ENCODE measurements at places on chromosomes 7 and 10.

DNA sequence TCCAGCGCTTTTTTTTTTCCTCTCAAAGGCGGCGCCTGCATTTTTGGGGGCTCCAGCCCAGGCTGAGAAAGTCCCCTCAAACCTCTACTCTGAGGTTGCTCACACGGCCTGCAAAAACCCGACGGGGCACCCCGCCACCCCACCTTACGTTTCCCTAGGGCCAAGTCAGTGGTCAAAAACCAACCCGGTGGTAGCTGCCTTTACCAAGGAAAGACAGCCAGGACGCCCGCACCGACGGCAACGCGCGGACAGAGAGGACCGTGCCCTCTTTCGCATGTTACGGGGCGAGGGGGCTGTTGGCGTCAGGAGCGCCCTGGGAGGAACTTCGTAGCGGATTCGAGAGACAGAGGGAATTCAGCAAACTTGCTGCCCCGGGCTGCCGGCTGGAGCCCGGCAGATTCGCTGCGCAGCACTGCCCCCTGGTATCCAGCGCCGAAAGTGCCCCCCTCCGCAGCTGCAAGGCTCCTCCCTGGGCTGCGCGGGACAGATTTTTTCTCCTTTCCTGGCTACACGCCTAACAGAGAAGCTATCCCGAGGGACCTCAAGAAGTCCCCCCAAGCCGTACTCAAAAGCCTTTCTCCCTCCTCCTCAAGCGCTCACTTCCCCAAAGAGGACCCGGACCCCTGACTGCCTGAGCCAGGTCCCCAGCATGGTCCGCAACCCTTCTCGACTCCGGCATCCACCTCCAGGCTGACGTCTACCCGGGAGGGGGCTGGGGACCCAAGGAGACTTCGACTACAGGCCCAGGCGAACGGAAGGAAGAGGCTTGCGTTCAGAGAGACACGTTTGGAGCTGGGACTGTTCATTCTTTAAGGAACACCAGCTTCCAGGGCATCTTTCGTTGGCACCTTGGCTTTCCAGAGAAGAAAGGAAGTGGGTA, 27.7 kb upstream of the VAX1 start:
- DNase-seq, result peak; percentile 39

GRCh38 chr7:46393142-46393541, 472.1 kb upstream of the IGFBP3 start:
- no peak for DNase-seq

GRCh38 chr7:106165337-106165736, 53.2 kb upstream of the SYPL1 start:
- no peak for DNase-seq

DNA sequence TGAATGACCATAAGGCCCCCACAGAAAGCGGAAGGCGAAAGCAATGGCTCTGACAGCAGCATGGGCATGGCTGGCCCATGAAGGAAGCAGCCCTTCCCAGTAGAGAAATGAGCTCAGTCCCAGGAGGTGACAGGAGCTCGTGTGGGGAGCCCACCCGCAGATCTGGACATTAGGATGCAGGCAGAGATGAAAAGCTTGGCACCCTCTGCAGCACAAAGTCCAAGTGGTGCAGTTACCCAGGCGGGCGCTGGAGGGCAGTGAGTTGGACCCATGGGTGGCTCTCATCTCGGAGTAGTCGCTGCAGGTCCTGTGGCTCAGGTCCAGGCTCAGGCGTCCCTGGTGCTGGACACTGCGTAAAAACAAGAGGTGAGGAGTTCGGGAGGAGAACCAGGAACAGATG, 109.0 kb downstream of the DLG5 start:
- DNase-seq, result no peak

DNA sequence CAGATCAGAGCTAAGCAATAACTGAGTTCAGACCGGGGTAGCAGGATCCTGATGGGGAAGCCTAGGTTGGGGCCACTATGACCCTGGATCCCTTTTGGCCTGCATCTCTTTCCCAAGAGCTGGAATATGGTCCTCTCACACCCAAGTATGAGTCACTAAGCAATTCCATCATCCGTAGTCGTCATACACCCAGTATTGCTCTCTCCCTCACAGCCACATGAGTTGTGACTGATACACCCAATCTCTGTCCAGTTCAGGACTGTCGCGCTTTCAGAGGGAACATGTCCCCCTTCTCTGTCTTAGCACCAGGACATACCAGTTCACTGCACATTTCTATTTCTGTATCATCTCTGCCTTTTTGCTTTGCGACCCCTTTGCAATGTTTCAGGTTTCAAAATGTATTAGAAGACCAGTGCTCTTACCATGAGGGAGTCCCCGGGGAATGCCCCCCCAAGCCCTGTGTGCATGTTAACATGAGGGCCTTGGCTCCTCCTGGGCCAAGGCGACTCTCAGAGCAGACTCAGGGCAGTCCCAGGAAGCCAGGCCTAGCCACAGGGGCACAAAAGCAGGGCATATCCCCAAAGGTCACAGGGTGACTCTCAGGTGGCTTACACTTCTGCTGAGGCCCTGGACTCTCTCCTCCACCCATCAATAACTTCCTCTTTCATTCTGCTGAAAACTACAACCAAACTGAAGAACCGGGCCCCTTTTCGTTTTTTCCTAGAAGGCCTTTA, 75.3 kb upstream of the SAMD8 start:
- no peak for DNase-seq

DNA sequence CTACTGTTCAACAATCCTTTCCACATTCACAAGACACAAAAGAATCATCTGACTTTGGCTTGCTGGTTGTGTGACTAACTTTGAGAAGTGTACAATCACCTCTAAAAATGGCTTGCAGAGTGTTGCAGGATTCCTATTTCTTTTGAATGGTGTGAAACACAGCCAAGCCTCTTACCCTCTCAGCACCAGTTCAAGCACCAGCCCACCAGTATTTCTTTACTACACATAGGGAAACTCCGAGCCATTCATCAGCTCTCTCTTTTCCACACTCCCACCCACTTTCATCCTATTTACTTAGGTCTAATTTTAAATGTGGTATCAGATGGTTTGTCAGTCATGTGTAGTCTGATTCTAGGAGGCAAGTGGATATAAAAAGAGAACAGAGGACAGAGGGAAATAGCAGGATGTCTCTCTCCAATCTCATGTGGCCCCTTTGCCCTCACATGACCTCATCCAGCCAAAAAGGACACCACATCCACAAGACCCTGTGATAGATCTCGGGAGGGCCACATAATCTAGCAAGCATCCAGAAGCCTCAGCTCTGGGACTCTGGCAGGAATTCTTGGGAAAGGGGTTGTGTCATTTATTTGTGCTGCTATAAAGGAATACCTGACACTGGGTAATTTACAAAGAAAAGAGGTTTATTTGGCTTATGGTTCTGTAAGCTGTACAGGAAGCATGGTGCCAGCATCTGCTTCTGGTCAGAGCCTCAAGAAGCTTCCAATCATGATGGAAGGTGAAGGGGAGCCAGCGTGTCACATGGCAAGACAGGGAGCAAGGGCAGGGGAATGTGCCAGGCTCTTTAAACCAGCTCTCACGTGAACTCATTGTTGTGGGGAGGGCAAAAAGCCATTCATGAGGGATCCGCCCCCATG, 66.8 kb upstream of the NEBL start:
- no peak for DNase-seq

GRCh38 chr7:22942191-22942590, 71.7 kb downstream of the HYCC1 start:
- no peak for DNase-seq

GRCh38 chr10:58399410-58399809, 14.2 kb downstream of the TFAM start:
- no peak for DNase-seq

GRCh38 chr10:92042541-92042940, 119.0 kb downstream of the BTAF1 start:
- DNase-seq, result no peak

GRCh38 chr10:127535802-127536515, 13.2 kb upstream of the NPS start:
- no peak for DNase-seq

DNA sequence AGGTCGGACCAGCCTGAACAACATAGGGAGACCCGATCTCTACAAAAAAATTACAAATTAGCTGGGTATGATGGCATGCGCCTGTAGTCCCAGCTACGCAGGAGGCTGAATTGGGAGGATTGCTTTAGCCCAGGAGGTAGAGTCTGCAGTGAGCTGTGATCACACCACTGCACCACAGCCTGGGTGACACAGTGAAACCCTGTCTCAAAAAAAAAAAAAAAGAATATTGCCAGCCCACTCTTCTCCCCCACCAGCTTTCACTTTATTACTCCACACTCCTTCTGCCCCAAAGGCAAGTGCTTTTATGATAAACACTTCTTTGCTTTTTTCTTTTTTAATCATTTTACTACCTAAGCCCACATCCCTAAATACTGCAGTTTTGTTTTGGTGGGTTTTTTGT, 14.8 kb downstream of the RAB19 start:
- no peak for DNase-seq

- DNase-seq, result no peak
Observed at GRCh38 chr7:105838627-105839231, 37.7 kb downstream of the ATXN7L1 start.

GRCh38 chr10:64576497-64576896, 1055.3 kb downstream of the REEP3 start:
- no peak for DNase-seq

DNA sequence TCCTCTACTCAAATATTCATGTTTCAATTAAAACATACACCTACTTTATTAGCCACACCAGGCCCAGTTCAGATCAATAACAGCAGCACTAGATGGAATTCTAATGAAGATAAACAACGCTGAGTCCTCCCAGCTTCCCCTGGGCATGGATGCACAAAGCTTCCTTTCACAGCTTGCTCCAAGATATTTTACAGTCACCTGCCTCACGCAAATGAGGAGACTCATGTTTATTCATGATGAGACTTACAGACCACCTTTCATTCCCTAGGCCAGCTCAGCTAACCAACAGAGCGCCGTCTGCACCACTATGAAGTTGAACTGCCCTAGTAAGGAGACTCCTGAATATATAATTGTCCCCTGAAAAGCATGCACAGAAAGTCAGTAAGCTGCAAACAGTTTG, 283.0 kb upstream of the AOAH start:
- DNase-seq, result no peak

GRCh38 chr10:80459047-80459865, 5.1 kb downstream of the TSPAN14 start:
- peak; percentile 76 for DNase-seq

DNA sequence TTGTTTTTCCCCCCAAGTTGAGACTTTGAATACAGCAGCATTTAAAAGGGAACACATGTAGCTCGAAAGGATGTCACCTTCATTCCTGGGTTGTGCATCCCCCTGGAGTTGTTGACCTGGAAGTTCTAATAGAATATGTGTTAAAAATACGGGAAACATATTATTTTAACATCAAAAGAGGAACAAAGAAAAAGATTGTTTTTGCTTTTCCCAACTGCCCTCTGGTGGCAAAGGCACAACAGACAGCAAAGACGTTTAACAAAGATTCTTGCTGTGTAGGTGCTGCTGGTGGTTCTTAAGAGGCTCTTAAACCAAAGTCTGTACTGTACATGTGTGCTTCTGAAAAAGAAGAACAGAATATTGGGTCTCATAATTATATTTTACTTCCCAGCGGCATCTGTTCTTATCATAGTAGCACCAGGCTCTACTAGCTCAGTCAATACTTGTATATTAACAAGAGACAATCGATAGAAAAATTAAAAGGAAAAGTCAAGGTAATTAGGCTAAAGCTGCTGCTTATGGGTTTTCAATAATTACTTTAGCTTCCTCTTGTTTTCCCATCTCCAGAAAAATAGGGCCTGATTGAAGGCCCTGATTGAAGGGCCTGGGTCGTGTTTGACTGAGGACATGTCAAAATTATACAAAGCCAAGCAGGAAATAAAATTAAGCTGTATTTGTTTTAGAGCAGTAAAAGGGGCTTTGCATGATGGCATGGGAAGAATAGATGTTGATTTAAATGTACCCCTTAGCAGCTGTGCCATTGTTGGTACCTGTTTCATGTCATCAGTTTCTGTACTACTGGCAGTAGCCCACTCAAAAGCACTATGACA, 384.2 kb upstream of the LRGUK start:
- no peak for DNase-seq

All from activated T-cell treated with anti-CD3 and anti-CD28 coated beads, Interleukin-2, amount 50 U/mL, for 24 hours (primary cell).